NCI-H1694 treated with DMSO at 0.1 percent for 48 hours (cell line): ENCODE measurements at places on chromosomes 1 and 21.

- DNase-seq, result no peak
Measured at GRCh38 chr1:5481889-5482288, 510.3 kb downstream of the NPHP4 start.

GRCh38 chr1:51952638-51953037 lies 37.9 kb downstream of the RAB3B start:
- DNase-seq, result no peak

GRCh38 chr1:181409981-181410380 lies 73.3 kb upstream of the CACNA1E start:
- DNase-seq, result no peak

- no peak for DNase-seq
Measured at GRCh38 chr1:223776075-223776814, 63.9 kb downstream of the CAPN2 start.

- DNase-seq, result no peak
Measured at GRCh38 chr1:112558634-112559033, 49.9 kb downstream of the WNT2B start.
